Stimulated activated CD4-positive, alpha-beta T cell treated with anti-CD3 and anti-CD28 coated beads, Interleukin-15, amount 100 ng/mL, for 48 hours (primary cell): ENCODE measurements at places on chromosomes 5 and 9.

DNA sequence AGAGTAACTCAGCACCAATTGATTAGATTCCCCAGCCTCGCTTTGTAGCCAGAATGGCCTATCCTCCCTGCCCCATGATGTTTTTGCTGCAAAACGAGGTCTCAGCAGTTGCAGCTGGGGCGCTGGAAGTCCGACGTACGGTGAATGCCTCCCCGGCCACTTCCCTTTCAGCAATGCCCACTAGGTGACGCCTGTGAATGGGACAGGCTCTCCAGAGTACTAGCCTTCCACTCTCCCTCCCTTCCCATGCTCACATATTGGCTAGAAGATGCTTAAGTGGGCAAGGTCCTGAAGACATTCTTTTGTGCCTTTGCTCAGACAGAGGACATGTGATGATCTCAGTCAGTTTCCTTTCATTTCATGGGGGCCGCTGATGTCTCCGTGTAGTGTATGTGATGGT is 50.8 kb downstream of the DMRT2 start:
- no peak for DNase-seq

- DNase-seq: no peak
Observed at GRCh38 chr9:89484475-89485404, 13.2 kb downstream of the SEMA4D start.

GRCh38 chr9:90547896-90548295 is 94.7 kb downstream of the DIRAS2 start:
- no peak for DNase-seq

DNA sequence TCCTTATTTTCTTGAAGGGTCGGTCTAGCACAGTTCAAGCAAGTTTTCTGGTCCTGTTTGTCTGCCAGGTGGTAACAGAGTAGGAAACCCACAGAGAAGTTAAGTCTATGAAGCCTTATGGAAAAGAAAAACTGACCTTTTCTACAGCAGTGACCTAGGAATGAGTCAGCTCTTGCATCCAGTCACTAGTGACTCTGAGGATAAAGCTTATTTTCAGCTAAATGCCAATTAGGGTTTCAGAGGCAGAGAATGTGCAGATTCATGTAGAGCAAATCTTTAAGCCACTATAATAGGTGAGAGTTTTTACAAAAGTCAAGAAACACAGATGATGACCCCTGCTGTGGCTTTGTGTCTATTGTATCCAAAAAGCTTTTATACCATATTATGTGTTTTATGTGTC is 100.7 kb downstream of the CWC27 start:
- no peak for DNase-seq

GRCh38 chr5:148769941-148770340 is 56.5 kb upstream of the ADRB2 start:
- DNase-seq: no peak
